ENCODE measurements at places on chromosomes 6 and 20. TPM values are rescaled to one million over a fixed set of nuclear protein-coding genes. Genes with fewer than 3 reads are reported as not detected.

Gene CBLN4
- total RNA-seq, result not detected

Gene RIN2
- not detected for total RNA-seq

- no peak overlapping the region for H3K4me3 ChIP-seq
- H3K36me3 ChIP-seq, result peaks cover 13% of the 10 kb centered on the region
- H3K27ac ChIP-seq, result no peak overlapping the region
- no peak for DNase-seq
- peaks cover 28% of the 10 kb centered on the region for H3K4me1 ChIP-seq
Observed at GRCh38 chr6:117544716-117545115, 57.6 kb downstream of the GOPC start.

- no peak overlapping the region for H3K27ac ChIP-seq
- DNase-seq, result no peak
- H3K36me3 ChIP-seq, result no peaks in the 10 kb centered on the region
Observed at GRCh38 chr20:39452583-39453340, 490.6 kb downstream of the DHX35 start.

Gene WFDC2
- not detected for total RNA-seq

- peaks cover 25% of the 10 kb centered on the region for H3K4me1 ChIP-seq
- DNase-seq, result no peak
- H3K27me3 ChIP-seq, result no peaks in the 10 kb centered on the region
- H3K36me3 ChIP-seq, result peaks cover 29% of the 10 kb centered on the region
Observed at GRCh38 chr6:118859517-118860064, 34.4 kb upstream of the ASF1A start.

GRCh38 chr6:155271145-155271544 is 7.3 kb downstream of the CLDN20 start:
- no peak overlapping the region for H3K27ac ChIP-seq
- no peak for DNase-seq
- H3K4me3 ChIP-seq, result no peak overlapping the region
- H3K27me3 ChIP-seq, result no peaks in the 10 kb centered on the region
- H3K4me1 ChIP-seq, result peaks cover 12% of the 10 kb centered on the region

DNA sequence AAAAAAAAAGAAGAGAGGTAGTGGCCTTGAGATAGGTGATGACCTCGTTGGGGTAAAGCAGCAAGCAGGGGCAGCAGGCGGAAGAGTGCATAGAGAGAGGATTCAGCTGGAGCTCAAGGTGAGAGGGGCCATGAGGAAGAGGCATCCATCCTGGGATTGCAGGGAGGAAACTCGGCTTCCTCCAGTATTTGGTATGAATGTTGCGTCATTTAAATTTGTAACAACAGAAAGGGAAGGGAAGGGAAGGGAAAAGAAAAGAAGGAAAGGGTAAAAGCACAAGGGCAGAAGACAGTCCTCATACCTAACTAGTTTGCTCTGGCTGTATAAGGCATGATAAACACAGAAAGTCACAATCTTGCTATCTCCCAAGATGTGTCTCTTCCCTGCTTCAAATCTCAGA is 39.9 kb upstream of the MYB start:
- no peaks in the 10 kb centered on the region for H3K36me3 ChIP-seq
- no peaks in the 10 kb centered on the region for H3K27me3 ChIP-seq
- no peak for DNase-seq
- H3K4me1 ChIP-seq, result peaks cover 52% of the 10 kb centered on the region
- no peak overlapping the region for H3K27ac ChIP-seq

DNA sequence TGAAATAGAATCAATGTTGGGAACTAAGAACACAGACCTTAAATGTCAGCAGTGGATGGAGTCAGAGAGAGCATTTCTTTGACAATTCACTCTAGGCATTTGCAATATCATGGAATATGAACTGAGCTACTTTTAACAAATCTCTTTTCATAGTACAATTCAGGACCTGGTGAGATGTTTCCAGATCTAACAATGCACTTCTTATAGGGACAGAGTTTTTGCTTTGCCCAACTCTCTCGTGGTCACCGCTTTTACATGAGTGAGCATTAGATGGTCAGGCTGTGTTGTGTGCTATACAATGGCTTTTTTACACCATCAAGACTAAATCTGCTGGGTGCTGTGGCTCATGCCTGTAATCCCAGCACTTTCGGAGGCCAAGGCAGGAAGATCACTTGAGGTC is 233.6 kb downstream of the ATXN1 start:
- H3K27me3 ChIP-seq, result no peaks in the 10 kb centered on the region
- no peak overlapping the region for H3K27ac ChIP-seq
- H3K36me3 ChIP-seq, result peaks cover 28% of the 10 kb centered on the region
- H3K4me3 ChIP-seq, result no peak overlapping the region

- H3K4me1 ChIP-seq, result no peaks in the 10 kb centered on the region
- H3K36me3 ChIP-seq, result no peaks in the 10 kb centered on the region
Observed at GRCh38 chr6:84274856-84275255, 47.4 kb upstream of the CEP162 start.

GRCh38 chr6:7108964-7109836 is 1.4 kb downstream of the RREB1 start:
- H3K27me3 ChIP-seq, result peaks cover 2% of the 10 kb centered on the region
- peaks cover 13% of the 10 kb centered on the region for H3K36me3 ChIP-seq
- H3K4me1 ChIP-seq, result peaks cover 57% of the 10 kb centered on the region
- DNase-seq, result peak; percentile 24

DNA sequence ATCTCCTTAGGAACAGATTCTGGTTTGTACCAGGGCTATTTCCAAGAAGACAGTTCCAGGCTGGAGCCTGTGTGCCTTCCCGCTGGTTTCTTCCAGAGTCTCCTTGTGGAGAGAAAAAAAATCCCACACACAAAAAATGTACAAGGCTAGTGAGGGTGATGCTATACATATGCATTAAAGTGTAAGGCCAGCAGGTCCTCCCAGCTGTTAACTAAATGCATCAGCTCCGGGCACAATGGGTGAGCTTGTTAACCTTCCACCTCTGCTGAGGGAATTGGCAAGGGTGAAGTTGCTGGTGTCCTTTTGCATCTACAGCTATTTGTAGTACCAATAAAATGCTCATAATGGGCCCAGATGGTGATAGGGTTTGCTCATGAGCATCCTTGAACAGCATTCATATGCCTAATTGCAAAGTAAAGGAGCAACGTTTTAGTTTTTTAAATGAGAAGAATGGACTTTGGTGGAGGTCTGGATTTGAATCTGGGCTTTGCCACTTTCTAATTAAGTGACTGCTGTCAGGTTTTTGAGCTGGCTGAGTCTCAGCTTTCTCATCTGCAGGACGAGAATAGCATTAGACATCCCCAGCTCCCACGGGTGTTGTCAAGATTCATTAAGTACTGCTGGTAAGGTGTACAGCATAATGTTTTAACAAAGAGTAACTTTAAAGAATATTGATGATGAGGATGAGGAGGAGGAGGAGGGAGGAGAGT is 361.8 kb downstream of the QKI start:
- H3K36me3 ChIP-seq, result no peaks in the 10 kb centered on the region
- DNase-seq, result no peak
- H3K27ac ChIP-seq, result no peak overlapping the region
- no peak overlapping the region for H3K4me3 ChIP-seq
- H3K27me3 ChIP-seq, result no peaks in the 10 kb centered on the region
- no peaks in the 10 kb centered on the region for H3K4me1 ChIP-seq

Gene UST
- 0.92 TPM for total RNA-seq

DNA sequence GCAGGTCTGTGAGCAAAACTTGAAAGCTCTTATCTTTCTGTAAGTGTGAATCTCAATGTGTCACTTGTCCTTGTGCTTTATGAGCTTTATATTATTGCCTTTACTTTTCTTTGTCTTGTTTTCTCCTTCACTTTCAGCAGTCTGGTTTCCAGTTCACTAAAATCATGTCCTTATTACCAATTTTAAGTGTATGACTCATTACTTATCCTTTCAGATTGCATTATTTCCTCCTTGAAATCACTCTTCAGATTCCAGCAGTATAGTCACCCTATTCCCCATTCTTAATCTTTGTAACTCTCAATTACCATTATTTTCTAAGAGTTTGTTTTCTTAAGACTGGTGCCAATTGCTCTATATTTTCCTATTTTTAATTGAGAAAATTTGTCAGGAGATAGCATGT is 117.4 kb upstream of the GRIK2 start:
- H3K27me3 ChIP-seq, result no peaks in the 10 kb centered on the region
- DNase-seq, result no peak
- H3K4me1 ChIP-seq, result no peaks in the 10 kb centered on the region
- H3K4me3 ChIP-seq, result no peak overlapping the region
- no peaks in the 10 kb centered on the region for H3K36me3 ChIP-seq
- H3K27ac ChIP-seq, result no peak overlapping the region

Gene SLPI
- total RNA-seq, result not detected

Gene FAM162B
- not detected for total RNA-seq

GRCh38 chr6:21064756-21065340 is 528.7 kb upstream of the SOX4 start:
- peaks cover 15% of the 10 kb centered on the region for H3K4me1 ChIP-seq
- no peaks in the 10 kb centered on the region for H3K27me3 ChIP-seq
- H3K27ac ChIP-seq, result no peak overlapping the region

- H3K27ac ChIP-seq, result no peak overlapping the region
- H3K36me3 ChIP-seq, result no peaks in the 10 kb centered on the region
- DNase-seq, result no peak
- peaks cover 11% of the 10 kb centered on the region for H3K27me3 ChIP-seq
Observed at GRCh38 chr20:17808782-17809181, 109.0 kb downstream of the BANF2 start.

GRCh38 chr6:14035874-14036273 is 81.7 kb upstream of the CD83 start:
- DNase-seq, result no peak
- H3K36me3 ChIP-seq, result no peaks in the 10 kb centered on the region
- no peak overlapping the region for H3K4me3 ChIP-seq
- H3K4me1 ChIP-seq, result peaks cover 12% of the 10 kb centered on the region

- H3K27ac ChIP-seq, result no peak overlapping the region
- H3K4me3 ChIP-seq, result no peak overlapping the region
- H3K4me1 ChIP-seq, result no peaks in the 10 kb centered on the region
- H3K36me3 ChIP-seq, result peaks cover 9% of the 10 kb centered on the region
Observed at GRCh38 chr6:83138758-83139157, 54.3 kb downstream of the PGM3 start.

Gene TMX4
- total RNA-seq, result 30.0 TPM

Gene CDH4
- total RNA-seq, result not detected

DNA sequence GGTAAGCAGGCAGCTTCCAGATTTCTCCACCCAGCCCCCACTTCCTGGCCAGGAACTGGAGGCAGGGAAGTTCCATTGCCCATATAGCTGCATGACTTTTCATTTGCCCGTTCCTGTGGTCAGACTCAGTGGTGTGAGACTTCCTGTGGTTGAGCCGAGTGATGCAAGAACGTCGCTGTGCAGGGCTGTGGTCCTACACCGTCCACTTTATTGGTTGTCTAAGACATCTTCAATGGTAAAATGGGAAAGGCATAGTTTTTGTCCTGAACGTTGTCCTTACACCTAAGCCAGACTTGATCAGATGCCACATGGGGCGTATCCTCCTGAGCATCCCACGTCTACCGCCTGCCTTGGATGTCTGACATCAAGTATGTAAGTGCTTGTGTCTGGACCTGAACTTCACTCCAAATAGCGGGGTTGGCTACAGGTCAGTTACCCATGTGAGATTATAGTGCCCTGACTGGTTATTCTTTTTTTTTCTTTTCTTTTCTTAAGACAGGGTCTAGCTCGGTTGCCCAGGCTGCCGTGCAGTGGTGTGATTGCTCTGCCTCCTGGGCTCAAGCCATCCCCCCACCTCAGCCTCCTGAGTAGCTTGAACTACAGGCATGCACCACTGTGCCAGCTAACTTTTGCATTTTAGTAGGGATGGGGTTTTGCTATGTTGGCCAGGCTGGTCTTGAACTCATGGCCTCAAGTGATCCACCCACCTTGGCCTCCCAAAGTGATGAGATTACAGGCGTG is 25.9 kb upstream of the GTSF1L start:
- peak overlapping the region; percentile 96 for H3K27ac ChIP-seq
- no peaks in the 10 kb centered on the region for H3K27me3 ChIP-seq
- peaks cover 42% of the 10 kb centered on the region for H3K4me1 ChIP-seq

Gene MAP7
- 0.94 TPM for total RNA-seq

GRCh38 chr6:122818866-122819265 is 29.8 kb downstream of the SMPDL3A start:
- H3K36me3 ChIP-seq, result no peaks in the 10 kb centered on the region
- DNase-seq, result no peak
- H3K4me1 ChIP-seq, result no peaks in the 10 kb centered on the region
- H3K27me3 ChIP-seq, result peaks cover 11% of the 10 kb centered on the region
- no peak overlapping the region for H3K4me3 ChIP-seq
- H3K27ac ChIP-seq, result no peak overlapping the region

- no peaks in the 10 kb centered on the region for H3K27me3 ChIP-seq
- H3K4me1 ChIP-seq, result peaks cover 69% of the 10 kb centered on the region
- no peak for DNase-seq
Observed at GRCh38 chr6:142884214-142885035, 60.6 kb downstream of the HIVEP2 start.

DNA sequence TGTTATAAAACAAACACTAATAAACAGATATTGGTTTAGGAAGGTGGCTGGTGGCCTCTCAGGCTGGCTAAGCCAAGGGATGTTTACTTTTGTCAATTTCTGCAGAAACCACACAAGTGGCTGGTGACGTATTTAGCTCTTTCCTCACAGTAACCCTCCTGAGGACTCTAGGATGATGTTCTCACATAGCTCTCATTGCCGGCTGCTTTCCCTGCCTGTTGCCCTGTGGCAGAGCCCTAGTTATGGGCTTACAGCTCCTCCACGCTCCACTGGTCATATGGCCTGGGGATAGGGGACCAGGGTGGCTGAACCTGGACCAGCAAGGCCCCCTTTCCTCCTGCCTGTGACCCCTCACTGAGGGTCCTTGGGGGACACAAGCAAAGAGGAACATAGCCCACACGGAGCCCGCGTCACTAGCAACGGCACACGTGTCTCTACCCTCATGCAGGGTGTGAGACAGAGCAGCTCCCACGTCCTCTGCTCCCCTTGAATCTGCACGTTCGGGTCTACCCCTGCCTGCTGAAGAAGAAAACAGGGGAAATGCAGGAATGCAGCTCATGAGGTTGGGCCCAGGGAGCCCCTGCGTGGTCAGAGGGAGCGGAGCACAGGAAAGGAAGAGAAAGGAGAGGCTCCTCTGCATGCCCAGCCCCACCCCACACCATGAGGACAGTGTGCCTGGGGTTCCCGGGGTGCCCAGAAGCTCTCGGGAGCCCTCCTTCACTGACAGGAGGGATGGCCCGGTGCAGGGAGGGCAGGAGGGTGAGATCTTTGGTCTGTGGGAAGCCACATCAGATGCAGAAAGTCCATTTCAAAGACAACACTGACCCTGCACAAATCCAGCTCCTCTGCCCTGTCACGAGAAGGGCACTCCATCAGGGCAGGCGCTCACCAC is 13.9 kb downstream of the RAMACL start:
- H3K27me3 ChIP-seq, result no peaks in the 10 kb centered on the region
- H3K27ac ChIP-seq, result no peak overlapping the region
- H3K4me1 ChIP-seq, result no peaks in the 10 kb centered on the region
- H3K4me3 ChIP-seq, result no peak overlapping the region
- no peaks in the 10 kb centered on the region for H3K36me3 ChIP-seq

Gene RNF39
- total RNA-seq, result not detected

DNA sequence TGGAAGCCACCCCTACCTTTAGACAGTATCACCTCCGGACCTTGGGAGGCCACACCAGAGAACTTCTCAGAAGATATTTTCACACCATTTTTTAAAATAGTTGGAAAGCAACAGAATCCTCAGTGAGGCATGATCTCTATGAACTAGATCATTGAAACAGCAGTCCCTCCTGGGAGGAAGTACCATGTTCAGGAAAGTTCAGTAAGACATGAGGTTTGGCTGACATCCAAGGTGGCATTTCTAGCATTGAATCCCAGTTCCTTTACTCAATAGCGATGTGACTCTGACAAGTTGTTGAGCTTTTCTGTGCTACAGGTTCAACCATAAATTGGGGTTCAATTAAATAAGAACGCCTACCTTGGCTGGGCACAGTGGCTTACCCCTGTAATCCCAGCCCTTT is 169.0 kb downstream of the TBC1D7 start:
- no peaks in the 10 kb centered on the region for H3K36me3 ChIP-seq
- DNase-seq, result no peak
- peaks cover 11% of the 10 kb centered on the region for H3K27me3 ChIP-seq
- H3K4me3 ChIP-seq, result no peak overlapping the region

GRCh38 chr6:148827416-148828045 is 80.7 kb downstream of the UST start:
- H3K36me3 ChIP-seq, result no peaks in the 10 kb centered on the region
- no peak overlapping the region for H3K4me3 ChIP-seq
- H3K4me1 ChIP-seq, result peaks cover 8% of the 10 kb centered on the region
- H3K27me3 ChIP-seq, result peaks cover 13% of the 10 kb centered on the region
